ENCODE measurements at places on chromosomes 6 and 20. TPM values are rescaled to one million over a fixed set of nuclear protein-coding genes. Genes with fewer than 3 reads are reported as not detected.

DNA sequence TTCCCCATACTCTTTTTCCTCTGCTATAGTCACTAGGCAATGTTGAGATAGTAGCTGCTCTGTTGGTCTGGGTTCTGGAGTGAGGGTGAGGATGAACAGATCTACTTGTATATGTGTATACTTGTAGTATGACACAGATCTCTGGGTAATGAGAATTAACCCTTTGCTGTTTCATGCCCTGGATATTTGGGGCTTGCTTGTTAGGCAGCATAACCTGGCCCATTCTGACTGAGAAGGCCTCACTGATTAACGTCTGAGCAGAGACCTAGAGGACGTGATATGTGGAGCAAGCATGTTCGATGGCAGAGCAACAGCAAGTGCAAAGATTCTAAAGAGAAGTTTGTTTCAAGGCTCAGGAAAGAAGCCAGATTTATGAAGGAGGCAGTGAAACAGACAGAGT is 94.4 kb downstream of the TRMT6 start:
- no peak for DNase-seq

The STMND1 gene
- total RNA-seq: not detected

The MMP24 gene
- 0.33 TPM for total RNA-seq

DNA sequence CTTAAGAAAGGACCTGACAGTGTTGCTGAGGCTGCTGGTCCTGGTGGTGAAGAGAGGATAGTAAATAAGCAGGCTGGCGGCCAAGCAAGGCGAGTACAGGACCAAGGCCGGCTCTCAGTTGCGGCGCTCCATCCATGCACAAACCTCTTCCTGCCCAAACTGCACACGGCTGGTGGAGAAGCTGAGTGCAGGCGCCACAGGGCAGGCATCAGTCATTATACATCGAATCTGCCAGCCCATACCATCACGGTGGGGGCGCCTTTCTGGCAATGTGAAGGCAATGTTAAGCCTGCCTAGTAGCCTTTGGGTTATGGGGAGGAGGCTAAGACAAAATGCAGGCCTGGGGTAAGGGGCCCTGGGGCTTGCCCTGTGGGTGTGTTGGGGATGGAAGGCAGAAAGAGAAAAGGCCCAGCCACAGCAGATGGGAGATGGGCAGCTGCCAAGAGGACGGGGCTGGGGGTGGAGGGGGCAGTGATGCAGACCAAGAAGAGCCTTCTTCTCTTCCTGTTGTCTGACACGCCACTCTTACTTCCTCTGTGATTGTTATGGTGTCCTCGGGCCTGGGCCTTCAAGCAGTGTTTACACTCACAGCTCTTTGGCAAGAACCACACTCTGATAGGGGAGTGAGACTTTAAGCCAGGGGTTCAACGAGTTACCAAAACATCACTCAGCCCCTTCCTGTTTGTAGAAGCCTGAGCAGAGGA is 20.3 kb upstream of the KCNK16 start:
- no peak for DNase-seq

The APCDD1L gene
- total RNA-seq: 1.7 TPM

The IL20RA gene
- total RNA-seq: not detected

- DNase-seq: no peak
Observed at GRCh38 chr6:4788482-4788881, 12.3 kb downstream of the CDYL start.

- no peak for DNase-seq
Observed at GRCh38 chr20:59662856-59663512, 58.6 kb downstream of the PHACTR3 start.

GRCh38 chr20:42483730-42484303 is 705.9 kb downstream of the PTPRT start:
- DNase-seq: no peak

GRCh38 chr6:142412658-142413057 is 110.9 kb downstream of the ADGRG6 start:
- DNase-seq: no peak

The NHLRC1 gene
- total RNA-seq: 0.04 TPM

The SLC39A7 gene
- 69.5 TPM for total RNA-seq

DNA sequence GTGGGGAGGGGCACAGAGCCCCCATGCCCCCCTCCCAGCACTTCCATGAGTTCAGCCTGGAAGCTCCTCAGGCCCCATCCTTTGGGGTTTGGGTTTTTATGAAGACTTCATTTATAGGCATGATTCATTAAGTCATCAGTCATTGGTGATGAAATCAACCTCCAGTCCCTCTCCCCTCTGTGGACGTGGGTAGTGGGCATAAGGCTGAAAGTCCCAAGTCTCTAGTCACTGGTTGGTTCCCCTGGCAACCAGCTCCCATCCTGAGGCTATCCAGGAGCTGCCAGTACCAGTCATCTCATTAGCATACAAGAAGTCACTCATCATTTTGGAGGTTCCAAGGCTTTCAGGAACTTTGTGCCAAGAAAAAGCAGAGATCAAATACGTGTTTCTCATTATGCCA is 9.2 kb downstream of the TGM3 start:
- DNase-seq: no peak

DNA sequence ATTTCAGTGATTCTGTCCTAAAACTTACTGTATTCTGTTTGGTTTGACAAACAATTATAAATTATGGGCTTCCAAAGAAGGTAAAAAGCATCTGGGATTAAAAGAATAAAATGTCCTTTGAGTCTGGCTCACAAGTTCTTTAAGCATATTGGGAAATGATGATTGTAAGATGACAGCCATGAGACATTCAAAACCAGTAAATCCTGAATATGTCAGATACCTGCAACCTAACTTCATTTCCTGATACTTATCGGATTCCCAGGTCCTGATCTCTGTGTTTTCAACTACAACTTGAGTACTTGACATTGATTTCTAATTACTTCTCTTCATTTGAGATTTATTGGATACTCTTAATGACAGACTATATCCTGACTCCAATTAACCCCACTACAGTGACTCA is 446.6 kb downstream of the GRIK2 start:
- no peak for DNase-seq

The PRR18 gene
- total RNA-seq: not detected

DNA sequence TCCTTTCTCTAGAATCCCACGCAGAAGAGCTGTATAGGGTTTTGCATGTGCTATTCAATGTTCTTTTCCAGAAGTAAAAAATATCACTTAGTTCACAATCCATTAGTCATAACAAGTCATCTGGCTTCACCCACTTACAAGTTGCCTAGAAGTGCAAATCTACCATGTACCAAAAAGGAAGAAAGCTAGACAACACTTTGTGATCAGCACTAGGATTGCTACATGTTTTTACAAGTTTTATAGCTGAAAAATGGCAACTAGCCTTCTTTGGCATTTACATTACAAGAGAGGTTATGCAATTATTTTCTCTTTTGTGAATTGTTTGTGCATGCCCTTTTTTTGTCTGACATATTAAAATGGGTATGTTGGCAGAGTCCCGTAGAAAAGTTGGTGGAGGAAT is 85.6 kb upstream of the PTPRK start:
- DNase-seq: no peak

The TOMM6 gene
- total RNA-seq: 348 TPM

- DNase-seq: no peak
Observed at GRCh38 chr20:50673466-50674137, 17.7 kb downstream of the RIPOR3 start.

The TINAG gene
- not detected for total RNA-seq

The DPPA5 gene
- total RNA-seq: not detected

DNA sequence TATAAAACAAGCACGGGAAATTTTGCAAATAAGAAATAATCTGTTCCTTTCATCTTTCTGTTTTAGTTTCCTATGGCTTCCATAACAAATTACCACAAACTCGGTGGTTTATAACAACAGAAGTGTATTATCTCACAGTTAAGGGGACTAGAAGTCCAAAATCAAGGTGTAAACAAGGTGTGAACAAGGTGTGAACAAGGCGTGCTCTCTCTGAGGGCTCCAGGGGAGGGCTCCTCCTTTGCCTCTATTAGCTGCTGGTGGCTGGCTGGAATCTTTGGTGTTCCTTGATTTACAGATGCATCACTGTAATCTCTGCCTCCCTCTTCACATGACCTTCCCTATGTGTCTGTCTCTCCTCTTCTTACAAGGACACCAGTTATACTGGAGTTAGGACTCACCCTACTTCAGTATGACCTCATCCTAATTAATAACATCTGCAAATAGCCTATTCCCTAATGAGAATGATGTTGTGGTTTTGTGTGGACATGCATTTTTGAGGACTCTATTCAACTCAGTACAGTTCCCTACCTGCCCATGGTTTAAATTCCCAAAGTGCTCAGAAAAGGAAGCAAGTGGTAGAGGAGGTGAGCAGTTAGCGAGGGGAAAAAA is 17.5 kb upstream of the BMP5 start:
- DNase-seq: no peak

Measured in H4 (cell line).